ENCODE measurements at places on chromosomes 2 and 18.

DNA sequence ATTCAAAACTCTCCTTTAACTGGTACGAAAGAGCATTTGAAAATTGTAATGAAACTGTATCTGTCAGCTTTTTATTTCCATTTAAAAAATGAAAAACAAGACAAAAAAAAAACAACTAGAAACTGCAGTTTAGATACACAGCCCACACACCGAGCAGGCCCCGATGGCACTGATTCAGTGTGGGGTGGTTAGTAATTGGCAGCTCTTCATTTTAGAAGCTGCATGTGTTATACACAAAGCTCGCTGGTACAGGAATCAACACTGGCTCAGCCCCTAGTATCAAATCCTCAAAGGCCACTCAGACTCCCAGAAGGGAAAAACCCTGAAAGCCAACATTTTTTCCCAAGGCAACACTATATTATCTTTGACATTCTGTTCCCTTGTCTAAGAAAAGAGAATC is 30.5 kb upstream of the RMDN2 start:
- DNase-seq, result no peak

DNA sequence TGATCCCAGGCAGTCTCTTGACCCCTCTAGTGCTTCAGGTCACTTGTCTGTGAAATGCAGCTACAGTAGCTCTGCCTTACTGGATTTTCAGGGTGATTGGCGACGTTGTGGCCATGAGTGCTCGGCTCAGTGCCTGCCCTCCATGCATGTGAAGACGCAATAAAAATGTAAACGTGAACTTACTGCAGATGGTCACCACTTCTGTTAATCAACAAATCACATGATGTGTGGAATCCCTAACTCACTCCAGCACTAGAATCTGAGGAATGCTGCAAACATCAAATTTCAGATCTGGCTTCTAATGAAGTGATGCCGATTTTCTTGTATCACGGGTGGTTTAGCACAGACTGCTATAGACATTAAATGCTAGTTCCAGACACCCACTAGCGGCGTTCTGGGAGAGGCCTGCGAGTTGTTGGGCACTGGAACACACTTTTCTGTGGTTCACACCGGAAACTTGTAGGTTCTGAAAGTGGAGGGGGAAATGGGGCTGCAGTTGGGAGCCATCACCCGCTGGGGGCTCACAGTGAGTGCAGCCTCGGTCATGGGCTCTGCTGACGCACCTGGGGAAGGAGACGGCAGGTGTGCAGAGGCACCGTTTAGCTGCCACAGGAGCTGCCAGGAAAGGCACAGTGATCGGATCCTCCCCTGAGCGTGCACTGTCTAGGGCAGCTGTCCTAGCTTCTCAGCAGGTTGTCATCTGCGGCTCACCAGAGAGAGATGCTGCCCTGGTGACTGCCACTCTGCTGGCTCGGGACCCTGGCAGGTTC is 6.5 kb downstream of the CNDP1 start:
- DNase-seq, result no peak

- no peak for DNase-seq
These were observed 176.6 kb downstream of the METTL4 start for GRCh38 chr18:2394684-2395083.

DNA sequence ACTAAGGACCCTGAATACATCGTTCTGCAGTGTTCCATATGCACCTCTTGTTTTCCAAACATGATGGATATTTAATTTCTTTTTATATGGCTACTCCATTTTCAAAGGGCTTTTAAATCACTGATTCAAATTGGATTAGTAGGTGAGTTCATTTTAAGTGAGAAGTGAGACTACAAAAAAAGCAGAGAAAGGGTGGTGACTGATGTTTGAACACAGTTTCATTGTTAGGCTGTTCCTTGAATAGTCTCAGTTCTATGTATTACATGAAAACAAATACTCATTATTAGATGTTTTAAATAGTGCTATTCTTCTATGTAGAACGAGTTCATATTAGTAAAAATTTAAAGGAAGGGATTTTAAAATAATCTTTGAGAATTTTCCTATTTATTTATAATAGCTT is 72.7 kb upstream of the STON1 start:
- DNase-seq, result no peak

DNA sequence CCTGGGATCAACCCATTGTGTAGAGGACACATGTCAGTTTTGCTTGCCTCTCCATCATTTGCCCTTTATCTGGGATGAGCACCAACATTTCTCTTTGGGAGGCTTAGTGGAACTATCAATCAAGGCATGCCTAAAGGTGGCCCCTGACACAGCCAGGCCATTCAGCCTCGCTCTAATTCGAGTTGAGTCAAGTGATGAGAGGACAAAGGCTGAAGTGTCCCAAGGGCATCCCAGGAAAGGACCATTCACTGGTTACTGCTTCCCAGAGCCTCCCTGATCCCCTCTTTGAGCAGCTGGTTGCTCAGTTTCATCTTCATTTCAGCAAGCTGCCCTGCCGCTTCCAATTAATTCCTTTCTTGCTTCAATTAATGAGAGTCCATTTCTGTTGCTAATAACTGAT is 63.5 kb downstream of the DNER start:
- DNase-seq, result no peak

GRCh38 chr2:119873350-119874315 is 113.9 kb downstream of the PTPN4 start:
- DNase-seq, result no peak

GRCh38 chr2:98532756-98533155 is 75.6 kb downstream of the COA5 start:
- DNase-seq, result no peak
